Left hindlimb (tissue), 1 donor: ENCODE measurements at places on chromosomes 5 and 9.

GRCh38 chr5:36301858-36302603 lies at the start of gene RANBP3L:
Gene RANBP3L (minus strand): TSS chr5:36301902. CDS start chr5:36301416, 486 bp downstream.
- no peak for DNase-seq

GRCh38 chr5:138666226-138666742 lies 86.9 kb upstream of the CTNNA1 start:
- DNase-seq, result no peak

GRCh38 chr5:68848091-68848490 lies 245.7 kb upstream of the SLC30A5 start:
- no peak for DNase-seq

- DNase-seq, result no peak
Measured at GRCh38 chr9:9751996-9752395, 860.8 kb downstream of the PTPRD start.

- no peak for DNase-seq
Measured at GRCh38 chr5:133440467-133441115, 171.8 kb downstream of the FSTL4 start.

- peak; percentile 93 for DNase-seq
Measured at GRCh38 chr5:83474161-83474796, 2.7 kb downstream of the VCAN start.

DNA sequence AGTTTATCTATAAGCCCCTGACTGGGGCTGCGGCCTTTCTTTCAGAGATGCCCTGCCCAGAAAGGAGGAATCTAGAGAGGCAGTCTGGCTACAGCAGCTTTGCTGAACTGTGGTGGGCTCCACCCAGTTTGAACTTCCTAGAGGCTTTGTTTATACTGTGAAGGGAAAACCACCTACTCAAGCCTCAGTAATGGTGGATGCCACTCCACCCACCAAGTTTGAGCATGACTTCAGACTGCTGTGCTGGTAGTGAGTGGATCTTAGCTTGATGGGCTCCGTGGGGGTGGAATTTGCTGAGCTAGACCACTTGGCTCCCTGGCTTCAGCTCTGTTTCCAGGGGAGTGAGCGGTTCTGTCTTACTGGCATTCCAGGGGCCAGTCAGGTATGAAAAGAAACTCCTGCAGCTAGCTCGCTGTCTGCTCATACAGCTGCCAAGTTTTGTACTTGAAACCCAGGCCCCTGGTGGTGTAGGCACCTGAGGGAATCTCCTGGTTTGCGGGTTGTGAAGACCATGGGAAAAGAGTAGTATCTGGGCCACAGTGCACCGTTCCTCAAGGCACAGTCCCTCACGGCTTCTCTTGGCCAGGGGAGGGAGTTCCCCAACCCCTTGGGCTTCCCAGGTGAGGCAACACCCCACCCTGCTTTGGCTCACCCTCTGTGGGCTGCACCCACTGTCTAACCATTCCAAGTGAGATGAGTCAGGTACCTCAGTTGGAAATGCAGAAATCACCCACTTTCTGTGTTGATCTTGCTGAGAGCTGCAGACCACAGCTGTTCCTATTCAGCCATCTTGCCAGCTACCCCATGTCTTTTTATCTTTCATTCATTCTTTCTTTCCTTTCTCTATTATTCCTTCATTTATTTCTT lies 211.8 kb upstream of the C9orf72 start:
- DNase-seq, result no peak

- no peak for DNase-seq
Measured at GRCh38 chr5:72245951-72246532, 74.0 kb downstream of the MRPS27 start.

DNA sequence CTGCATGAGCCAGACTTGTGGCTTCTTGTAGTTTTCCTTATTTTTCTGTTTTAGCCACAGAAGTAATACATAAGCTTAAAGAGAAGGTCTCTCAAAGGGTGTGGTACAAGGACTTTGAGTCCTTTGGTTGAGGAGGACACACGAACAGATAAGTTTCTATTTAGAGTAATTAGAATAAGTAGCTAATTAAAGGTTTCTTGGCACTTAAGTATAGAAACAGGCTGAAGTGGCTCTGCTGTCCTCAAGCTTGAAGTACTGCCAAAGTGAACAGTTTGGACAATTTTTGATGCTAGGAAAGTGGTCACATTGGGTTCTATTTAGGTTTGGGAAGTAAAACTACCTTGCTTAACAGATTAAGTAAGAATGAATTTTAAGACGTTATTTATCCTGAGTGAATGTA lies 278.3 kb upstream of the MPDZ start:
- DNase-seq, result no peak

DNA sequence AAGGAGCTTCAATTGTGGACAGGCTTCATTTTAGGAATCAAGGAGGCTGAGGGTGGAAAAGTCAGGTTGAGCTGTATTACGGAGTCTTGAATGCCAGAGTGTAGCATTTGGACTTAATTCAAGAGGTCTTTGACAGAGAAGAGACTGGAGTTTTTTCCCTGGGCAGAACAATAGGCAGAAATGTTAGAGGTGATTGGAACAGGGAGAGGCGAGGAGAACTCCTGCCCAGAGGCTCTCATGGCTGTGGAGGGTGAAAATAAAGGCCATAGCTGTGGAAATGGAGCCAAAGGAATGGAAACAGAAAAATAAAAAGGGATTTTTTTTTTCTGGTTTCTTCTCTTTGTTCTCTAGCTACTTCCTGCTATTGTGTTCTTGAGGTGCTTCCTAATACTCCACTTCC lies 3.7 kb upstream of the IFNB1 start:
- no peak for DNase-seq

DNA sequence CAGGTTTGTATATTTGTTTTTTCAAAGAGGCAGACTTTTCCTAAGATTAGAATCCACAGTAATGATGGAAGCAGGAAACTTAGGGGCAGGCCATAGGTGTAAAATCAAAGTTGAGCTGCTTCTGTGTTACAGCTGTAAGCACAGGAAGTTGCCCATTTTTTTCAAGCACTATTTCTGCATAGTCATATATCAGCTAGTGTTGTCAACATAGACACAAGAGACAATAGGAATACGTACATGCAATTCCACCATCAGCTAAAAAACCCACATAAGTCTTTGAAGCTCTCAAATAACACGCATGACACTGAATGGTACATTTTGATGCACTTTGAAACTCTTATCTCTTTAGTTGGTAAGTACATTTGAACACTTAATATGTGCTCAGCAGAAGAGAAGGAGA lies 20.2 kb upstream of the SMIM15 start:
- DNase-seq, result no peak

- DNase-seq, result no peak
Measured at GRCh38 chr9:107237873-107238272, 45.2 kb upstream of the RAD23B start.

DNA sequence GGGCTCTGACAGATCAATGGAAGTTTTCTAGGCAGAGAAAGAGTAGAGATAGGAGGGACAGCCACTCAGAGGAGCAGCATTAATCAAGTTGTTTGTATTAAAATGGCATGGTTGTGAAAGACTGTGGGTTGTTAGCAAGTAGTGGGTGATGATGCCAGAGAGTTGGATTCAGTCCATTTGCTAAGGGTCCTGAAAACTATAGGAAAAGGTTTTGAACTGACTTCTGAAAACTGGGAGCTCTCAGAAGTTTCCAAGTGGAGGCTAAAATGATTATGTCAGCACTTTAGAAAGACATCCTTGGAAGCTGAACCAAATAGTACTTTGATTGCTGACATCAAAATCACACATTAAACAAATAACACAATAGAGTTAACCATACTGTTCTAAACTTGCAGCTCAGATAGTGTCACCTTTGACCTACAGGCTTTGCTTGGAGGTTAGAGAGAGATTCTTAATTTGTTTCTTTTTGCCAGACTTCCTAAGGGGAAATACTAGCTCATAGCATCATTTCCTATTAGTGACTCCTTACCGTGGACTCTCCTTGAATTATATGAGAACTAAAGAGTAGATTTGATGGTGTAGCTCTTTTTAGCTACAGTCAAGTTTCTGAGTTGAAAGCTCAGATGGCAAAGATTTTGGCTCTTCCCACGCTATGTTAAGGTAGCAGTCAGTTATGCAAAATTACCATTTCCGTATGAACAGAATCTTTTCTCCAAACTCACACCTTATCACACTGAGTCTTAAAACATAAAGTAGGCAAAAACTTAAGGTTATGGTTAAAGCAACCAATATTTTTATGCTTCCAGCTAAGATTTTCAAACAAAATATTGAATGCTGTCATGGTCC lies 277.1 kb downstream of the NR3C1 start:
- no peak for DNase-seq

GRCh38 chr5:175306381-175306780 lies 137.6 kb downstream of the DRD1 start:
- no peak for DNase-seq

- DNase-seq, result no peak
Measured at GRCh38 chr5:86970361-86970760, 297.3 kb upstream of the RASA1 start.

DNA sequence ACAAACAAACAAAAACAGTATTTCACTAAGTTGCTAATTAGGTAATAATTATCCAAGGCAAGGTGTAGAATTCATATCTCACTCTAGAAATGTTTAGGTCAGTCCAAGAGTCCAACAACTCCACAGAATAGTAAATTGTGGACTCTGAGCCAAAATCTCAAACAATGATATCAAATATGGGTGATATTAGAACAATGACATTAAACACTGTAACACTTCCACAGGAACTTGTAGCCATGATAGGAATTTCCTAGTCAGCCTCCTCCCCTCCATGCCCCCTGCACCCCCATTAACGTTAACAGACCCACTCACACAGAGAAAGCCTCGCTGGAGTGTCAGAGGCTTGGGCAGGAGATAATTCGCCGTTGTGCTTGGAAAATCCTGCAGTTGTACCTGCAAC lies 305.0 kb upstream of the PIK3R1 start:
- DNase-seq, result no peak

DNA sequence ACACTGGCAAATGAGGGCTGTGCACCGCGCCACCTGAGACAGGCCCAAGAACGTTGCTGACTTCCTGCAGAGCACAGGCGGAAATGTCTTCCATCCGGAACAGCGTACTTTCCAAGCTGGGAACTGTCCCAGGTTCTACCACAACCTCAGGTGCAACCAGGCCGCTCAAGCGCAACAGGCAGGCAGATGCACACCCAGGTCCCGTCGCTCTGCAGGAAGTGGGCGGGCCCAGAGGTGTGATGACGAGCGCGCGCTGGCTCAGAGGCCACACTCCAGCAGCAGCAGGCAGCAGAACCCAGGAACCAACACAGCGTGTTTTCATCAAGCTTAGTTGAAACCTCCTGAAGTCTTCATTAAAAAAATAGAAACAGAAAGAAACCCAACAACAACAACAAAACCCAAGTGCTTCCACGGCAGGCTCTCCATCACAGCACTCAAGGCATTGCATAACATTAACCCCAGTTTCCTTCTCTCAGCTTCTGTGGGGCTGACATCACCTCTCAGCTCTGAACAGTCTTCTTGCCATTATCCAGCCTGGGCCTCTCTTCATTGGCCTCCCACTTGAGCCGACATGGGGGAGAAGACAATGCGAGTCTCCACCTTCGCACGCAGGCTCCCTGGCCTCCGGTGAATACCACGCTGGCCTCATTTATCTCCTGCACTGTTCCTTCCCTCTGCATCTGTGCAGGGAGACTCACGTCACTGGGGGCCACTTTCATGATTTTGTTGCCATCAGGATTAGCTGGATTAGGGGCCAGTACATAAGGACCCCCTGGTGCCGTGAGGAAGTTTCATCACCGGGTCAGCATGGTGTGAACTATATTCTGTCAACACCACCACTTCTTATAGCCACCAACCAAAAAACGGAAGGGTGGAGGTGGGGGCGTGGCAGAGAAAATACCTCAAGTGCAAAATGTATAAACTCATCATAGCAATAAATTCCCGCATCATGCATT lies 22.1 kb downstream of the PTCH1 start:
- peak; percentile 61 for DNase-seq

DNA sequence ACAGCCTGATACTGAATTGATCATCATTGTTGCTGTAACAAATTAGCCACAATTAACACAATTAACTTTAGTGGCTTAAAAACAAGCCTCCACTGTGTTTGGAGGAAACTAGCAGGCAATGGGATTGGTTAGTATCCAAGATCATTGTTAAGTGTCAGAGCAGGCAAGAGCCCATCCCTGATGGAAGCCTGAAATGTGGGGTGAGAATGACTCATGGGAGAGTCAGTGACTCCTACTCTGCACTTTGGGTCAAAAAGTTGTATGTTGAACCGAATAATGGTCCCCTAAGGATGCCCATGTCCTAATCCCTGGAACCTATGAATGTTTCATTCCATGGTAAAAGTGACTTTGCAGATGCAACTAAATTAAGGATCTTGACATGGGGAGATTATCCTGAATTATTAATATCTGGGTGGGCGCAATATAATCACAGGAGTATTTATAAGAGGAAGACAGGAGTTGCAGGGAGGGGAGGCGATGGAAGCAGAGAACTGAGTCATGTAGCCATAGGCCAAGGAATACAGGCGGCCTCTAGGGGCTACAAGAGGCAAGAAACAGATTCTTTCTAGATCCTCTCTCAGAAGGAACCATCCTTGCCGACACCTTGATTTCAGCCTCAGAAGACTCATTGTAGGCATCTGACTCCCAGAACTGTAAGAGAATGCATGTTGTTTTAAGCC lies 28.8 kb downstream of the ALG2 start:
- DNase-seq, result no peak

DNA sequence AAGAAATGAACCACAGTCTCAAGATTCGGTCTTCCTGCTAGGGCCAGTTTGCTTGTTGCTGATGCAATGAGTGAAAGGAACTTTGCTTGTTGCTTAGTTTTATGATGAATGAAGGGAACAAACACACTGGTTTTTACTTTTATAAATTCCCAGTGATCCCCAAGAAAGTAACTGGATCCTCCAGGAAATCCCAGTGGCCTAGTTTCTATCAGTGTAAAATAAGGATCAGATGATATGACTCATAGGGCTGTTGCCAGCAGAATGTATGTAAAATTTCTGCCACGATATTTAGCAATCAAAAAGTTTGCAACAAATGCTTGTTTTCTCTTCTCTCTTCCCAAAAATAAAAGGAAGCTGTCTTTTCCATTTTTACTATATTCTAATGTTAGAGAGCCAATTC lies 160.1 kb upstream of the CDKN2B start:
- no peak for DNase-seq

GRCh38 chr5:143244000-143244736 lies 159.3 kb downstream of the NR3C1 start:
- peak; percentile 82 for DNase-seq

DNA sequence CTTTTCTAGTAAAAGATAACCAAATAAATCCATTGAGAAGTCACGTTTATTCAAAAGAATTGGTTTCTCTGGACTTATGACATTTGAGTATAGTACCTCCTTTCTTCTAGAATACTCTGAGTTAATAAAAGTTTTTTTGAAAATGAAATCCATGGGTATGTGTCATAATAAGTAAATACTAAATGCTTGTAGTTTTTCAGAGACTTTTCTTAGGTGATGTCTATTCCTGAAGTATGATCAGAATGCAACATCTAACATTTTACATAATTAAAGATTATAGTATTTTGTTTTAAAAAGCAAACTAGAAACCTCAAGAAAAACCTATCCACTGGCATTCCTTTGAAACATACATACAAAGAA lies 63.2 kb downstream of the NFIB start:
- DNase-seq, result no peak

DNA sequence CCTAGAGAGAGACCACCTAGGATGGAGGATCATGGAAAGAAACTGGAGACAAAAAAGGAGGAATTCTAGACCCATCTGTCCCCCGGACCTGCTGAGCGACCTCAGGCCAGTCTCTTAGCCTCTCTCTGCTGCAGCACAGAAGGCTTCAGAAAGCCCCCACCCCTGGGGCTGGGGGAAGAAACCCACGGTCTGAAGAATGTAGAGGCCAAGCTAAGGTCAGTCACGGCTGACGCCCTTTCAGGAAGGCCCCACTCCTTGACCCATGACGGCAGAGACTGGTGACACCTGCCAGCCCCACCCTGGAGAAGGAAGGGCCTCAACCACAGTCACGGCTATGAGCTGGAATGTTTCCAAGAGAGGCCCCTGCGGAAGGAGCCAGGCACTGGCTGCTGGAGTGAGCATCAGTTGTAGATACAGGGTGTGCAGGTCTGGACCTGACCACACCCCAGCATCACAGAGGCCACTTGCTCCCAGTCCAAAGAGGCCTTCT lies 120.5 kb upstream of the BOD1 start:
- DNase-seq, result no peak
